ENCODE measurements at places on chromosomes 5 and 9. TPM values are rescaled to one million over a fixed set of nuclear protein-coding genes. Genes with fewer than 3 reads are reported as not detected.

DNA sequence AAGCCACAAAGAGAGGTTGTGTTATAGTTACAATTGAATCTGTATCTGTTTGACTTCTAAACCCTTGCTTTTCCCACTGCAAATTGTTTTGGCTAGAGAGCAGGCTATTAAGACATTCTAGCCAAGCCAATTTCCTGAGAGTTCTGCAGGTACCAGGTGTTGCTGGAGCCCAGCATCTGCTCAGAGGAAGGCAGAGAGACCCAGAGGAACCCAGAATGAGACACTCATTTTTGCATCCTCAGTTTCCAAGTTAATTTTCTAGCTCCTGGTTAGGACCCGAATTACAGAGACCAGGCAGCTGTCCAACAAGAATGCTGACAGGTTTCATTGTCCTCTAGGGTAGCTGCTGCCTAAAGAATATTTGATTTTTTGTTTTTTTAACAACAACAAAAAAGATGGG, 266.2 kb downstream of the TRIM32 start:
- DNase-seq = no peak

The DNM1 gene
- total RNA-seq = 13.4 TPM

- peak; percentile 63 for DNase-seq
Measured at GRCh38 chr5:110757118-110757729, 18.4 kb downstream of the SLC25A46 start.

The C8G gene
- total RNA-seq = 15.7 TPM

DNA sequence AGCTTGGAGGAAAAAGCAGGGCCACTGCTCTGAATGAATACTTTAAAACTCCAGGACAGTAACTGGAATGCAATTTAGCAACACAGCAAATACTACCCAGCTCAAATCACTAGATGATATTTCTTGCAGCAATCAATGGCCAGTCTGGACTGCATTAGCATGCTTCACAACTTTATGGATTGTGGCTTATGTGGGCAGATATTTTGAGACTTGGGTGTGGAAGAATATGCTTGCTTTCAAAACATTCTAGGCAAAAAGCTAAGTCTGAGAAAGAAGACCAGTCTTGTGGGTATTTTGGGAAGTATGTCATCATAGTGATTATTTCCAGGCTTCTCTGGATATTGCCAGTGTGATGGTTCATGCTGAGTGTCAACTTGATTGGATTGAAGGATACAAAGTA, 3.1 kb downstream of the RANBP3L start:
- no peak for DNase-seq

The PRR7 gene
- total RNA-seq = 4.8 TPM

DNA sequence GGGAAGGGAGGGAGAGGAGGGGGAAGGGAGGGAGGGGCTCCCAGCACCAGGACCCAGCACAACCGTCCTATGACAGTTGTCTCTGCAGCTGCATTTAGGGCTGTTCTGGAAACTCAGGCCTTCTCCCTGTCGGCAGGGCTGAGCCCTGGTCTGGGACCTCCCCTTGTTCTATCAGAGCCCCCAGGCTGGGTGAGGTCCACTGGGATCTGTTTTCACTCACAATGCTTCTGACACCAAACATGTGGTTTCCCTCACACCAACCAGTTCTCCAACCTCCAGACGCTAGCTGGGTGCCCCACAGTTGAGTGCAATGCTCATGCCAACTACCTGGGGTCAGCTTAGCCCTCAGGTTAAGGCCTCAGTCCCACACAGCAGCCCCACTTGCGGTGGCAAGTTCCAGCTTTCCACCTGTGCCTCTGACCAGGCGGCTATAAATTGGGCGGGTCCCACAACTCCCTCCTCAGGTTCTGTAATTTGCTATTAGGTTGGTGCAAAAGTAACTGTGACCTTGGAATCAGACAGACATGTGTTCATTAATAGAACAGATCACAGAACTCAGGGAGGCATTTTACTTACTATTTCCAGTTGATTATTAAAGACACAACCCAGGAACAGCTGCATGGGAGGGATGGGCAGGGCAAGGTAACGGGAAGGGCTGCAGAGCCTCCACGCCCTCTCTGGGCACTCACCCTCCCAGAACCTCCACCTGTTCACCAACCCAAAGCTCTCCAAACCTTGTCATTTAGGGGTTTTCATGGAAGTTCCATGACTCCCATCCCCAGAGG, 13.5 kb downstream of the ADAMTS2 start:
- peak; percentile 52 for DNase-seq

DNA sequence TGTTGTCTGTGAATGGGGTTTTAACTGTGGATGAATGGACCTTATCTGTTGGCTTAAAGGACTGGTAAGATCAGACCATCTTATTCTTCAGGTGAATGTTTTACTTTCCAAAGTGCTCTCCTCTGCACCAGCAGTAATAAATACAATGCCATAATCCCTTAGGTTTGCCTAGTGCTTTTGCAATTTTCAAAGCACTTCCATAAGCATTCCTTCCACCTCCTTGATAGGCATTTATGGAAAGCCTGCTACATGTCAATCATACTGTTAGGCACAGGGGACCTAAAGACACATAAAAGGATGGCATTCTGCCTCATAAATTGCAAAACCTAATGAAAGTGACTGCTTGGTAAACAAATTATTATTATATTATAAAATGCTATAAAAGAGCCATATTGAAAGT, 21.4 kb downstream of the IL7R start:
- DNase-seq = no peak

- DNase-seq = no peak
Measured at GRCh38 chr5:16987776-16988175, 51.7 kb upstream of the MYO10 start.

- DNase-seq = no peak
Measured at GRCh38 chr9:38276771-38277439, 115.6 kb upstream of the ALDH1B1 start.

The INSYN2B gene
- 1.7 TPM for total RNA-seq

The RASGEF1C gene
- total RNA-seq = not detected

The C9orf152 gene
- 1.2 TPM for total RNA-seq

The RANBP3L gene
- total RNA-seq = 6.5 TPM

GRCh38 chr5:175254155-175254554, 189.8 kb downstream of the DRD1 start:
- DNase-seq = no peak

The STK10 gene
- 5.2 TPM for total RNA-seq

- DNase-seq = no peak
Measured at GRCh38 chr9:105355781-105356180, 92.1 kb upstream of the FSD1L start.

The GRAMD2B gene
- 32.5 TPM for total RNA-seq

DNA sequence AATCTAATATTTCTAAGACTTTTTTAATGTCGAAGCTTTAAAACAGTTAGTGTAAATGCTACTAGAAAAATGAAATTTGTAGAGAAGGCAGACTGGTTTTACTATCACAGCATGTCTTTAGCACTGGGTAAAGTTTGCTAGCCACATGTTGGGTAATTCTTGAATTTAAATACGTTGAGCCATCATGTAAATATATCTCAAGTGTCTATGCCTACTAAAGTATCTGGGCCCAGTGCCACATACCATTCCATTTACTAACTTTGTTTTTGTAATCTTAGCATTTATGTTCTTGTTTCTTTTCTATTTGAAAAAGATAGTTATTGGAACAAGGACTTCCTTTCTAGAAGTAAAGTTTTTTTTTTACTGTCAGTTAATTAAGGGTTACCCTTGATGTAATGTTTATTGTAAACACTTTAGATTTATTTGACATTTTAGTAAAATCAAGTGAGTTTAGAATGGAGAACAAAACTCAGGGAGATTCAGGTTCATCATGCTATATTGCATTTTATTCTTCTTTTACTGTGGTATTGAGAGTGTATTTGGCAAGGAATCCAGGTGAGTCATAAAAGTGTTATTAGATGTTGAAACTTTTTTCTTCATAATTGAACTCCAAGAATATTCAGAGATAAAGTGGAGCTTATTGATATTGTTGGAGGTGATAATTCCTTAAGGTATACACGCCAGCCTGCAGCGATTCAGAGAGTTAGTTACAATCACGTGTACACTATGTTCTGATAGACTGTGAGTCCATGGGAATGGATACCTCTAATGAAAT, 182.4 kb downstream of the CCDC171 start:
- DNase-seq = peak; percentile 62

DNA sequence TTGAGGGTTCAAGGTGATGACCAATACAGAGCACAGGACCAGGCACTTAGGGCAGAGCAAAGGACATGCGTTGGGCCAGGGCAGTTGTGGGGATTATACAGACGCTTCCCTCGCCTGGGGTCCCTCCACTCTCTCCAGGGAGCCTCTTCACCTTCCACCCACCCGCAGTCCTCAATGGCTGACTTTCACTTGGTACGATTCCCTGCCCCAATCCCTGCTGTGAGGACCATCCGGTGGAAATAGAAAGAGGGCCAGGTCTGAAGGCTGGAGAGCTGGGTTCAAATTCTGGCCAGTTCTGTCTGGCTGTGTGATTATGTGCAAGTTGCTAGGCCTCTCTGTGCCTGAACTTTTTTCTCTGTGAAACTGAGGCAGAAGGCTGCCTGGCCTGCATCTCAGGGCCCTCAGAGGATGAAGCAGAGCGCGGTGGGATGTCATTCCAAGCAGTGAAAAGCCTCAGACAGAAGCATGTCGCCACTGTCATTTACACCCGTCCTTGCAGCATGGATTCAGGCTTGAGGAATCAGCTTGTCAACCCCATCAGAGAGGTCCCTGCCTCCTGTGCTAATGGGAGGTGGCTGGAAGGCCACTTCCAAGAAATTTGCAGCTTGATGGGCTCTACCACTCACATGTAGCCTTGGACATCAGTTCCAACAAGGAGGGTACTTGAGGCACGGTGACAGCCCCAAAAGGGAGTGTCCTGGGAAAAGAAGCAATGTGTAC, 206.6 kb upstream of the IER5L start:
- DNase-seq = no peak

DNA sequence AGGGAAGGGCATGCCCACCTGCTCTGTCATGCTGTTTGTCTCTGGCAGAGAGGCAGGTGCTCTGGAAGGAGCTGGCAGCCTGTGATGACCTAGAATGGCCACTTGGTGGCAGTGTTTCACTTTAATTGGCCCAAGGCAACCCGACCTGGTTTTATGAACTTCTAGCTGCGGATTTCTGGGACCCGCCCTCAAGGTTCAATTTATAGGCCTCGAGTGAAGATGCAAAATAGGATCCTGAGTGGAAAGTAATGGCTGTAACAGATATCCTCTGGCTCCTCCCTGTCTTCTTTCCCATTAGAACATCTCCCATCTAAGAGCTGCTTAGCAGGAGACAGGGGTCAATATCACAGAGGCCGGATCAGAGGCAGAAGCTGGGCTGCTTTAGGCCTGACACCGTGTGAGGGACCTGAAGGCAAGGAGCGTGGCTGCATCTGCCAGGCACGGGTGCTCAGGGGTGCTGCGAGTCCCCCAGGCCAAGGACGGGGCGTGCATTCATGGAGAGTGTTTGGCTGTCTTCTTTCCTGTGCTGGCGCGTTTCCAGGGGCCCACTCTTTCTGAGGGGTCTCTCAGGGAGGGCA, 56.7 kb upstream of the SLC28A3 start:
- DNase-seq = peak; percentile 85

The SPATA31C2 gene
- not detected for total RNA-seq

GRCh38 chr5:177964471-177964870, 31.6 kb downstream of the PROP1 start:
- no peak for DNase-seq

DNA sequence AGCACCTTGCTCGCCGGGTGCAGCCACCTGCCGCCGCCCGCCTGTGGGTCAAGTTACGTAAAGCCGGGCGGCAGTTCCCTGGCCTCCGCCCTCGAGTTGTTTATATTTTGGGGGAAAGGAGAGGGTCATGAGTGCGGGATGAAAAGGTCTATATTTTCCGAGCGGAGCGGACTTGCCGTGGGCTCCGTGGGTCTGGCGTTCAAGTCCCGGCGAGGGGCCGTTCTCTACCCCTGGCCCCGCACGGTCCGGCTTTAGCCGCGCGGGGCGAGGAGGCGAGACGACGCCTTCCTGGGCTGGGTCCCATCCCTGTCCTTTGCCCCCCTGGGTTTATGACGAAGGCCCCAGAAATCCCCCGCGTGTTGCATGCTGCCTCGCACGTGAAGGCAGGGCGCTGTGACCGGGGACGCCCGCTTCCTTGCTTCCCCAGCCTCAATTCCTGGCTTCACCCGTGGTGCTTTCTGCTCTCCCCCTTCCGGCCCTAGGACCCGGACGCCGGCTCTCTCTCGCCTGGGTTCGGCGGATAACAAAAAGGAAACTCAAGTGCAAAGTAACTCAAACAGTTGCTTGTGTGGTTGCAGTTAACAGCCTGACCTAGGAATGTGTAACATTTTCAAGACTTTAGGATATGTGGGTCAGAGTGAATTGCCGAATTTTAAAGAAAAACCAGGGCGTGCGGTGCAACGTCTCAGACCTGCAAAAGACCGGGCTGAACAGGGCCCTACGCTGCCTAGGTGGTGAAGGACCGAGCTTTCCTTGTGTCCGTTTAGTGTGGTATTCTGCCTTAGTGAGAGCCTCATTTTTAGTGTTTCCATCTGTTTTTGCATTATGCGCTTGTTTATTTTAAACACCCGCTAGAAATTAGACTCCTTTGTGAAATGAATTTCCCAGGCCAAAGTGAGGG, 810 bp downstream of the VPS13A start:
- DNase-seq = peak; percentile 66

The HTR1A gene
- 0.57 TPM for total RNA-seq

DNA sequence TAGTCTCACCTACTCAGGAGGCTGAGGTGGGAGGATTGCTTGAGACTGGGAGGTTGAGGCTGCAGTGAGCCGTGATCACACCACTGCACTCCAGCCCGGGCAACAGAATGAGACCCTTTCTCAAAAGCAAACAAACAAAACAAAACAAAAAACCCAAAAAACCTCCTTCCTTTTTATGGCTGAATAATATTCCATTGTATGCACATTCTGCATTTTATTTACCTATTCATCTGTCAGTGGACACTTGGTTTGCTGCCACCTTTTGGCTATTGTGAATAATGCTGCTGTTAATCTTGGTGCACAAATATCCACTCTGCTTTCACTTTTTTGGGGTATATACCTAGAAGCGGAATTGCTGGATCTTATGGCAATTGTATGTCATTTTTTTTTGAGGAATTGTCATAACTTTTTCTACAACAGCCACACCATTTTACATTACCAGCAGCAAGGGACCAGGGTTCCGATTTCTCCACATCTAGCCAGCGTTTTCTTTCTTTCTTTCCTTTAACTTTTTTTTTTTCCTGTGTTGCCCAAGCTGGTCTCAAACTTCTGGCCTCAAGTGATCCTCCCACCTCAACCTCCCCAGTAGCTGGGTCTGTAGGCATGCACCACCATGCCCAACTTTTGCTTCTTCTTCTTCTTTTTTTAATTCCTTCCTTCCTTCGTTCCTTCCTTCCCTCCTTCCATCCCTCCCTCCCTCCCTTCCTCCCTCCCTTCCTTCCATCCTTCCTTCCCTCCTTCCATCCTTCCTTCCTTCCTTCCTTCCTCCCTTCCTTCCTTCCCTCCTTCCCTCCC, 30.6 kb downstream of the NKX2-5 start:
- DNase-seq = peak; percentile 26

DNA sequence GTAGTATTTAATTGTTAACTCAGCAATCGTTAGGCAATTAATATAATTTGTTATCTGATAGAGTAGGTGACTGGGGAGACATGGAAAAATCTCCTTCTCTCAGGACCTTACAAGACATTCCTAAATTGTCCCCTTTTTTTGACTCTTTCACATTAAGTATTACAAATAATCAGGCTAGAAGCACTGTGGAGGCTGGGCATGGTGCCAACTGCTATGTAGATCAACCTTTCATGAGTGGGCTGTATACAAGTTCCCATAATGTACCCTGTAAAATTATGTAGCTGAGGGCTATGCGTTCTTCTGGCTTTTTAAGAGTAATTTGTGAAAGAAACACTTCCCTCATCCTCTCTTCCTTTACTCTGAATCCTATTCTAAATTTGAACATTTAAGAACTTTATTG, 140.2 kb downstream of the NFIB start:
- peak; percentile 26 for DNase-seq

The ZNF879 gene
- total RNA-seq = 3.6 TPM

The TNPO1 gene
- 128 TPM for total RNA-seq
